ENCODE measurements at places on chromosomes 4 and X.

DNA sequence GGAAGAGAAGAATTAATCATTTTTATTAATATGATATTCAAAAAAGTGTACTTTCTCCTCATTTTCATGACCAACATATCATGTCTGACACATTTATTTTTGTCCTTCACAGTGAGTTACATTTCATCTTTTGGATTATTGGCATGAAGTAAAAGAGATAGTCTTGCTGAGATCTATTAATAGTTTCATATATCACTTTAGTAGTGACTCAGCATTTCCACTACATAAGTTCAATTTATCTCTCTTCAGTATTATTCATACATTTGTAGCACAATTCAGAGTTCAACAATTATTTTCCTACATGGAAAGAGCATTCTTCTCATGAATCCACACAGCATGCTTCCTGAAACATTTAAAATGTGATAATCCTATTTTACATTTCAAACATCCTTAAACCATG, 1461.1 kb downstream of the TECRL start:
- DNase-seq = no peak

- DNase-seq = peak; percentile 11
These were observed 445.4 kb downstream of the BCOR start for GRCh38 chrX:39652336-39652735.

DNA sequence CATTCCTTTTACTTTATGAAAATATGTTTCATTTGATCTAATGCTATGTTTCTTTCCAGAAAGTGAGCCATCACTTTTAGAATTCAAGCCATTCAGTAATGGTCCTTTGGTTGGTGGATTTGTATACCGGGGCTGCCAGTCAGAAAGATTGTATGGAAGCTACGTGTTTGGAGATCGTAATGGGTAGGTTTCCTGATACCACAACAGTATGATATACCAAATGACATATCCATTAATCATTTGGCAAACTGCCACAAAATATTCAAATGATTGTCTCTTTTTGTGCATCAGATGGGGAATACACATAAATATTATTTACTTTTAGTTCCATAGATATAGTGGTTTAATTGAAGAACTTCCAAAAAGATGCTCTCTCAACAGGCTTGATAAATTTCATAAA, 68.2 kb downstream of the HHIP start:
- no peak for DNase-seq

DNA sequence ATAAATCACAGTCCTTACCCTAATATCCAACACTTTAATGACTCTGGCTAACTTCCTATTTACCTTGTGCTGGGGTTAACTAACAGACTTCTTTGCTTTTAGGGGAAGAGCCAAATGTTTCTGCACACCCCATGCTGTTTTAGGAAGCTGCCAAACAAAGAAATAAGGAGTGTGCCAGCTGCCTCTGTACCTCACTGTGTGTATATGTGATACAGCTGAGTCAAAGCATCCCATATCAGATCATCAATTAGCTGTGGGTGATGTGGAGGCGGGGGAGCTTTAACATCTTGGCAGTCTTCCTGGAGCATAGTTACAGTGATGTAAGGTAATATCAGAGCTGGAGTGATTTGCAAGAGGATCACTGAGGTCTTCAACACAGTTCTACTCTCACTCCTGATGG, 95.4 kb downstream of the COL25A1 start:
- no peak for DNase-seq

GRCh38 chr4:152277333-152277732, 258.6 kb downstream of the FBXW7 start:
- no peak for DNase-seq

GRCh38 chrX:79174949-79175644, 30.6 kb downstream of the GPR174 start:
- no peak for DNase-seq

DNA sequence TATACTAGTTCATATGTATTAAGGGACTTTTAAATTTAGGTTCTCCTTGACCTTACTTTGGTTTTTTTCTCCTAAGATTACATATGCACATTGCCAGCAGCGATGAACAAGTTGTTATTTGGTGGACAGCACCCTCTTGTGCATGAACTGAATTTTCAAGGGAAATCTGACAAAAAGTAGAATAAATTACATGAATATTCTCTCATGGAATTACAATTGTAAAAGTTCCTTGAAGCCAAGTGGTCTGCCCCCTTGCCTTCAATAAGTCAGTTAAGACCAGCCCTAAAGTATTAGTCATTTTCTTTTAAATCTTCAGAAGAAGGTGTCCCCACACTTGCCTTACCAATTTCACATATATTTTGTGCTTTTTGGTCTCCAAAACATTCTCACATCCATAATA, 30.7 kb upstream of the SMARCA5 start:
- DNase-seq = no peak

DNA sequence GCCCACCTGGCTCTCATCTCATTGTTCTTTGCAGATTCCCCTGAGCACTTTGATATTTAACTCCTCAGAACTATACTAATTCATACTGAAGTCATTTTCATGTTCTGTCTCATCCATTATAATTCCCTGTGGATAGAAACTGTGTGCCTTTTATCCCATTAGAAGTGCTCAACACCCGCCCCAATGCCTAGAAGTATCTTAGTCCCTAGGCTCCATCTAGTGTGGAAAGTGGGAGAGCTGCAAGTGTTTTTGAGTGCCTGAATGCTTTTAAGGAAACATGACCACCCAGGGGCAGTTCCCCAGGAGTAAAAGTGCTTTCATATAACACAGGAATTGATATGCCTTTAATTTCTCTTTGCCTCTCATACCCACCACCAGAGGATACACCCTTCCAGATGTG, 117.0 kb downstream of the CHRDL1 start:
- no peak for DNase-seq

- DNase-seq = no peak
These were observed 876 bp downstream of the MPP1 start for GRCh38 chrX:154804261-154804956.

DNA sequence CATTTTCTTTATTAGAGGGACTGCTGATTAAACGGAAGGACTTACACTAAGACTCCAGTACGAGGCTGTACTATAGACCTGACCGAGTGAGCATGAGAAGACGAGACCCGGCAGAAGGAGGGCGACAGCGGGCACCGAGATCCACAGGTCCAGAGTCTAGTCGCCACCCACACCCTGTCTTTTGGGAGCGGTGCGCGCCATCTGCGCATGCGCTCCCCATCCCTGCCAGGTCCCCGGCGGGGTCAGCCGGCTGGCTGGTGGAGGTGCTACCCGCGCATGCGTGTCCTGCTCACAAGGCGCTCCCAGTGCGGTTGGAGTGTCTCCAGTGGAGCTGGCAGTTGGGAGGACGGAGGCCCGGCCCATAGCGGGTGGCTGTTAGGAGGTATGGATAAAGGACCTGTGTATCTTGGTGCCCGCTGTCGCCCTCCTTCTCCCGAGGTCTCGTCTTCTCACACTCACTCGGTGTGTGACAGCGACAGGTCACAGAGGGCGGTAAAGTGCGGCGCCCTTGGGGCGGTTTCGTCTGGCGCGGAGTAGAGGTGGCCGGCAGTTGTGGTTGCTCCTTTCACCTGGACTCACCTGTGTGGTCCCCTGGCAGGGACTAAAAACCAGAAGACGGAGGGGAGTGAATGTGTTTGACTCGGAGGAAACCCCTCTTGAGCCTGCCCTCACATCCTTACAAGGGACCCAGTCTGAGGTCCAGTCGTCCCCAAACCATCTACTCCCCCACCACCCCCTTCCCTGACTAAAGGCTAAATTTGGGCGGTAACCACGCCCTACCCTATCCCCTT, 7.6 kb upstream of the HSD17B10 start:
- peak; percentile 68 for DNase-seq

DNA sequence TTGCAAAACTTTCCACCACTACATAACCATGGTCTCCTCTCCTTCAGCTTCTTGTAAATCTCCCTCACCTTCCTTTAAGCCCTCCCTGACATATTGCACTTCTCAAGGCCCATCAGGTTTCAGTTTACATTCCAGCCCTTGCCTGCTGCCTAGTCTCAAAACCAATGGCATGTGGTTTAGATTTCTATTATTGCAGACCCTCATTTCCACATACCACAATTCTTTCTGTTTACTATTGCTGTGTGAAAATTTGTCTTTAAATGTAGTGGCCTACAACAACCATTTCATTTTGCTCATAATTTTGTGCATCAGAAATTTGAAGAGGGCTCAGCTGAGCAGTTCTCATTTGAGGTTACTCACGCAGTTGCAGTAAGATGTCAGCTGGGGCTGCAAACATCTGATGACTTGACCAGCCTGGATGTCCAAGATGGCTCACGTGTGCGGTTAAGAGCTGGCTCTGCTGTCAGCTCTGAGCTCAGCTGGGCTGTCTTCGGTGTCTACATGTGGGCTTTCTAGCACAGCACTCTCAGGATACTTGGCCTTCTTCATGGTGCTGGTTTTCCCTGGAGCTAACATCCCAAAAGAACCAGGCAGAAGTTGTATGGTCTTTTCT, 29.9 kb upstream of the SOD3 start:
- DNase-seq = no peak

GRCh38 chr4:123790681-123791080, 394.1 kb downstream of the SPRY1 start:
- no peak for DNase-seq

DNA sequence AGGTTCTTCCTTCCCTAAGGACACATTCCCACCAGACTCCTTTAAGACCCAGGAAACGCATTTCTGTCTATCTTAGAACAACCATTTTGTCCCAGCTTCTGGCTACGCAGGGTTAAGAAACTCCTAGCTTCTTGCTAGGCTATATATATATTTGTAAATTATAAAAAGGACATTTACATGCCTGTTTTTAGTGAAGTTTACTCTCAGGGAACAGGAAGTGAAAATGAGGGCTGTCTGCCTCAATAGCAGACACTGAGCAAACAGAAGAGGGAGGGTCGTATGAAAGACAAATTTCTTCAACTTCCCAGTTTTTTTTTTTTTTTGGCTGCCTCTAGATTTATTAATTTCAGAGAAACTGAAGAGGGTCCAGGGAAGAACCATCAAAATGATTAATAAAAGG, 9.3 kb upstream of the FRMPD3 start:
- no peak for DNase-seq

DNA sequence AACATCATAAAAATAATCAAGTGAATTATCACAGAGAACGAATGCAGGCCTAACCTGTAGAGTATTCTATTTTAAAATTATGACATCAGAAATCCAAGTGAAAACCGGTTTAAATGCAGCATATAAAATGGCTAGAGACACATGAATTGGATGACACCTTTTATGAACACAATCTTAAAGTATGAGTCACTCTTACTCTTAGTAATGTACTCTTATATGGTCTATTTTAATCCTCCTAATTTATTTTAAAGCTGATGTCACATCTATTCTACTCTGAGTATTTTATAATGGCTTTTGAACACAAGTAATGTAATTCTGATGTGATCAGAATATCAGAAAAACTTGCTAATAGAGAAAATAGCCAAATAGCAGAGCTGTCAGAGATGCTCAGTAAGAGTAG, 161.4 kb upstream of the RADX start:
- no peak for DNase-seq

DNA sequence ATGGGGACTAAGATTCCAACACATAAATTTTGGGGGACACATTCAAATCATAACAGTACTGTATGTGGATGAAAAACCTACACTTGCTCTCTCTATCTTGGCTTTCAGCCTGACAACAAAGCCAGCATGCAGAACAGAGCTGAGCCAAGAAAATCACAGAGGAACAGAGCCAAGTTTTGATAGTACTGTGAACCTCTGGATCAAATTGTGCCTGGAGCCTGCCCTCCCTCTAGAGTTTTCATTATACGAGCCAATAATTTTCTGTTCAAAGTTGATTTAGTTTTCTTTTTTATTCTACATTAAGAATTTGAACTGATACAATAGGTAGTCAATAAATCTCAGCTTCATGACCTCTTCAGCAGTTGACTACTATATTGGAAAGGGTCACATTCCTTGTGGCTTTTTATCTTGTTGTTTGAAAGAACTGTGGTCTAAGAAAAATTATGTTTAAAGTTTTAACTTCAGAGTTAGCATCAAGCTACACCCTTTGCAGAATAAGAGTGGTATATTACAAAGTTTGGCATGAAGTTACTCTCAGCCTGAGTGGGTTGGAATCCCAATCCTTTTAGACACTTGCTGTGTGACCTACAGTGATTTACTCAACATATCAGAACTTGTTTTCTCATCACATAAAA, 31.1 kb downstream of the GRID2 start:
- DNase-seq = no peak

DNA sequence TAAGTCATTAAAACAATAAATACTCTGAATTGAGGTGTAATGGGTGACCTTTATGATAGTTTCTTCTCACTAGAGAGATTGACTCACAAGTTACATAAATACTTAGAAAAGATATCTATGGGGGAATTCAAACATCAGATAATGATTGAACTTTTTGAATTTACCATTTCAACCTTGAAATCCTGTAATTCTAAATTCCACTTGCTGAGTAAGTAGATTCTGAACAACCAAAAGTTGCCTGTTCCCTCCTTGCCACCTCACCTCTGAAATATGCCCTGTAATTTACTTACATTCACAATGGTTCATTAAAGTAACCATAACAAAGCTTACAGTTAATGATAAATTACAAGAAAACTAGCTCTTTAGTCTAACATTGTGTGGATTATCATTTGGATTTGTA, 43.3 kb upstream of the SLC39A8 start:
- DNase-seq = no peak

- no peak for DNase-seq
These were observed 637.3 kb downstream of the ADGRL3 start for GRCh38 chr4:61837395-61837794.

DNA sequence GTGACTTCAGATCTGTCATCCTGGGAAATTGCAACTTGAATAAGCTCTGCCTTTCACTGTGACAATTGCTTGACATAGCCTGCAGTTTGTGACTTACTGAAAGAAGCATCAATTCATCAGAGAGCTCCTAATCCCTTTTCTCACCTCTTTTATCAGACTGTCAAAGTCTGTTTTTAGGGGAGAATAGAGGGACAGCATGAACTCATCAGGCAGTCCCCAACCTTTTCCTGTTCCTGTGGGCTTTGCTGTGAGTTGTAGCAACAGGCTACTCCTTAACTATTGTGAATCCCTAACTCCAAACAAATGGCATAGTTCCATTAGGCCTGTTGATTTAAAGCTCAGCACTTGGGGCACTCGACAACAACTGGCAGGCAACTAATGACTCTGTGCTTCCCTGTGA, 64.9 kb downstream of the DOCK11 start:
- DNase-seq = no peak

DNA sequence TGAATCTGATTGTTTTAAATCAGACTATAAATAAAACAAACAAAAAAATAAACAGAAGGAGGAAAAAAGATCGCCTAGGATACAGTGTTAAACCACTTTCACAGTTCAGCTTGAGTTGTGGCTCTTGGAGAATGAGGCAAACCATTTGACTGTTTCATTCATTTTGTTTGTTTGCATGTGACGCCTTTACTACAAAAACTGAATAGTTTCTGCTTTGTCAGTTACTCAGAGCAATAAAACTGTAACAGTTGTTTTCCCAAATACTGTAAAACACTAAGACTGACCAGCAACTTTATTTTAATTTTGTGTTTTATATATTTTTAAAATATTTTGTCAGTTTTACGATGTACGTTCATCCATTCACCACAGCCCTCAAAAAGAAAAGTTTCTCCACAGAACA, 214.5 kb downstream of the FBXW7 start:
- DNase-seq = no peak

Measured in stimulated activated CD4-positive, alpha-beta T cell treated with anti-CD3 and anti-CD28 coated beads, Interleukin-12 subunit alpha, Interleukin-12 subunit beta, amount 100 ng/mL, for 4 hours (primary cell).